ENCODE measurements at places on chromosomes 13 and 19.

DNA sequence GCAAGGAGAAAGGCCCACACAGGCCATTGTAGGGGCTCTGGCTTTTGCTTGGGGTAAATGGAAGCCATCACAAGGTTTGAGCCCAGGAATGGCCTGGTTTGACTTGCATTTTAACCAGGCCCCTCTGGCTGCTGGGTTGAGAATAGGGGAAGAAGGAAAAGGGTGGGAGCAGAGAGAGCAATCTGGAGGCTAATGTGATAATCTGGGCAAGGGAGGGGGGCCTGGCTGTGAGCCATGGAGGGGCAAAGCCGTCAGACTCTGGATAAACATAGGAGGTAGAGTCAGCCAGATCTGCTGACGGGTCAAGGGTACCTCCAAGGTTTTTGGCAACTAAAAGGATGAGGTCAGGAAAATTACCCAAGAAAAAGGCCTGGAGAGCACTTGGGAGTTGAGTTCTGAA, 41.6 kb downstream of the RFX2 start:
- DNase-seq: no peak

DNA sequence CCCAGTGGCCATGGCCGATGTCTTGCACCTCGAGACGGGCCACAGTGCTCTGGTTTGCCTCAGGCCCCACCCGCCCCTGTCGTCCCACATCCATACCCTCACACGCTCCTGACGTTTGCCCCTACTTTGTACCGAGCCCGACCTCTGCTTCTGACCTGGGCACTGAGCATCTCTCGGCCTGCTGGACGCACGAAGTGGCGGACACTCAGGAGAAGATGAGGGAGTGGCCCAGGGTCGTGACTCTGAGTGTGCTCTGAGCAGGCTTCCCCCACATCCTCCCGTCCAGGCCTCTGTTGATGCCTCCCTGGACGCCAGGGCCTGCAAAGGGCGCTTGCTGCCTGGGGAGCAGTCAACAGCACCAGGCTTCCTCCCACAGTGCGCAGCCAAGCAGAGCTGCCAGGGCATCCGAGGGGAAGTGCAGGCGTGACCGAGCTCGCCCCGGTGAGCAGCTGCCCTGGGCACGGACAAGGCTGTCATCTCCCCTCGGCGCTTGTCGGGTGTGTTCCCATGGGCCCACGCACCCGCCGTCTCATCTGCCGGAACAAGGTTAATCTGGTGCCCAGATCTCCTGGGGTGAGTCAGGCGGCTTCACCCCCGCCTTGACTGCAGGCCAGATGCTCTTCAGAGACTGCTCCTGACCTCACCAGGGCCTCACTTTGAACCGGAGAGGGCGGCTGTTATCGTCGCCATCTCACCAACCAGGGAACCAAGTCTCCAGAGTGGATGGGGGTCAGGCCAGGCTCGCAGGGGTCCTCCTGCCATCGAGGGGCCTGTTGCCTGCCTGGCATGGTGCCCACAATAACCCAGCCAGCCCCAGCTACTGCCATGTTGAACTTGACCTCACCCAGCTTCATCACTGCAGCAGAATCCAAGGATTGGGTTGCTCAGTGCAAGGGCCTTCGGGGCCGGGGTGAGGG, 27.2 kb downstream of the COMP start:
- DNase-seq: no peak

GRCh38 chr13:77168237-77168636, 141.3 kb upstream of the FBXL3 start:
- DNase-seq: no peak

DNA sequence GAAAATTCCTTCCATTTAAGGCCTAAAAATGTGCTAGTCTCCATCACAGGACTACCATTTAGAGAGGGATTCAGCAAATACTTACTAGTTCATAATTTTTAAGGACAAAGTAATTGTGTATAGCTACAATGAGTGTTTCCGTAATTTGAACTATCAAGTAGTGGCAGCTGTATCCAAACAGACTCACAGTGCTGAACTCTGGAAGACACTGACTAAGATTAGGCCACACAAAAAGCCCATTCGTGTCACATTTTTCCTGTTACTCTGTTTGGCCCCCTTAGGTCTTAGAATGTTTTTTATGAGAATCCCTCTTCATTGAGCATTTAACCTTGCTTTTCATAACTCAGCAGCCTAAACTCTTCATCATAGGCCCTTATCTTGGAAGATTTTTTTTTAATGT, 731.2 kb upstream of the PCDH9 start:
- DNase-seq: no peak
